ENCODE measurements at places on chromosomes 6 and 20. TPM values are rescaled to one million over a fixed set of nuclear protein-coding genes. Genes with fewer than 3 reads are reported as not detected.

DNA sequence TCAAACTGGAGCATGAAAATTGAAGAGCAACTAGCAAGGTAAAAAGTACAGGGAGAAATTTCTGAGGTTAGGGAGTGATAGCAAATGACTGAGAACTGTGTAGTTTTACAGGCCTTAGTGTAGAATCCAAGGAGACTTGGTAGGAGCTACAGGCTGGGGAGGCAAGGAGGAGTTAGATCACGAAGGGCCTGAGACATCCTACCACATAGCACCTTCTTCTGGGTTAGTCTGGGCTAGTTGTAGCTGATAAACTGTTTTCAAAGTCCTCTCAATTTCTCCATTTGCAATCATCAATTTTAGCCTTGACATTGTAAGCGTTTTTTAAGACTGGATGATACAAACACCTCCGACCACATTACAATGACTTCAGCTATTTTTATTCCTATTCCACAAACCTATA is 209.7 kb downstream of the TMEM200A start:
- H3K36me3 ChIP-seq, result no peaks in the 10 kb centered on the region
- no peak overlapping the region for H3K4me3 ChIP-seq
- H3K27ac ChIP-seq, result no peak overlapping the region
- no peak for DNase-seq
- H3K4me1 ChIP-seq, result no peaks in the 10 kb centered on the region
- no peaks in the 10 kb centered on the region for H3K27me3 ChIP-seq

- no peak overlapping the region for H3K4me3 ChIP-seq
- H3K36me3 ChIP-seq, result no peaks in the 10 kb centered on the region
- no peaks in the 10 kb centered on the region for H3K27me3 ChIP-seq
- DNase-seq, result no peak
Observed at GRCh38 chr6:108739496-108740330, 108.5 kb upstream of the ARMC2 start.

- no peak for DNase-seq
- no peaks in the 10 kb centered on the region for H3K27me3 ChIP-seq
- no peaks in the 10 kb centered on the region for H3K4me1 ChIP-seq
- H3K27ac ChIP-seq, result no peak overlapping the region
- H3K4me3 ChIP-seq, result no peak overlapping the region
Observed at GRCh38 chr6:7953753-7954152, 43.2 kb upstream of the TXNDC5 start.

DNA sequence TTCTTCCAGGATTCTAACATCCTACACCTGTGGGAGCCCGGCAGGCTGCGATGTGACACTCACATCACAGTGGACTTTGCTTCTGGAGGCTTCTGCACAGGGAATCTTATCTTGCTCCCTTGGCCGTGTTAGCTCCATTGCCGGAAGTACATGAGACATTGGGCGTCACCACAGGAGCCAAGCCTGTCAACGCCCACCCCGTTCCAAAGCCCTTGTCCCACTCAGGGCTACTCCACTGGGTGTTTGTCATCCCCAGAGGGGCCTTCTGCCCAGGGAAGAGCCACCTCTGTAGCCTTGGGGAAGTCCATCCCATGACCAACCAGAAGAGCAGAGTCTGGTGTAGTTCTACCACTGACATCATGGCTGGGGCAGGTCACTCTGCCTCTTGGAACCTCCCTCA is 1.7 kb downstream of the RAB44 start:
- no peak for DNase-seq
- no peaks in the 10 kb centered on the region for H3K4me1 ChIP-seq
- no peak overlapping the region for H3K4me3 ChIP-seq
- no peaks in the 10 kb centered on the region for H3K36me3 ChIP-seq
- no peaks in the 10 kb centered on the region for H3K27me3 ChIP-seq

GRCh38 chr20:13291157-13291556 is 70.1 kb downstream of the ISM1 start:
- no peak overlapping the region for H3K27ac ChIP-seq
- DNase-seq, result no peak
- no peaks in the 10 kb centered on the region for H3K27me3 ChIP-seq
- H3K36me3 ChIP-seq, result no peaks in the 10 kb centered on the region
- H3K4me3 ChIP-seq, result no peak overlapping the region

- no peak overlapping the region for H3K27ac ChIP-seq
- no peak overlapping the region for H3K4me3 ChIP-seq
- H3K4me1 ChIP-seq, result peaks cover 9% of the 10 kb centered on the region
- H3K27me3 ChIP-seq, result no peaks in the 10 kb centered on the region
- DNase-seq, result no peak
Observed at GRCh38 chr6:127191716-127192115, 73.2 kb downstream of the RSPO3 start.

DNA sequence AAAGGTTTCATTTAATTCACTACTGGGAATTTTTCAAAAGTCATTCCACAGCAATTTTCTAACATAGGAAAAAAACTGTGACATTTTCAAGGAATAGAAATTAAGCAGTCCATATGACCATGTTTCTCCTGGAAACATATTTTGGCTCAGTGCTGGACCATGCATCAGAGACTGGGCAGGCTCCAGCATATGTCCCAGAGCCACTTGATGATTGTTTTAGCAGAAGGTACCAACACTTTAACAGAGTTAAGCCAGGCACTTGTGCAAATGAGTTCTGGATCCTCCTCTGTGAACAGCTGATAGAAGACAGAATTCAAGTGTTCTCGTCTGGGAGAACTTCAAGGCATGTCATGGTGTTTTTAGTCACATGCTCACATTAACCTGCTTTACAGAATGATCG is 516.3 kb downstream of the COL12A1 start:
- DNase-seq, result no peak
- no peaks in the 10 kb centered on the region for H3K36me3 ChIP-seq
- no peaks in the 10 kb centered on the region for H3K4me1 ChIP-seq
- no peak overlapping the region for H3K4me3 ChIP-seq
- no peaks in the 10 kb centered on the region for H3K27me3 ChIP-seq

- DNase-seq, result no peak
- no peaks in the 10 kb centered on the region for H3K36me3 ChIP-seq
- no peaks in the 10 kb centered on the region for H3K4me1 ChIP-seq
- H3K4me3 ChIP-seq, result no peak overlapping the region
- H3K27ac ChIP-seq, result no peak overlapping the region
- no peaks in the 10 kb centered on the region for H3K27me3 ChIP-seq
Observed at GRCh38 chr6:100415768-100416167, 49.0 kb downstream of the SIM1 start.

- peaks cover 6% of the 10 kb centered on the region for H3K4me1 ChIP-seq
- no peak overlapping the region for H3K27ac ChIP-seq
- H3K36me3 ChIP-seq, result no peaks in the 10 kb centered on the region
Observed at GRCh38 chr6:157488058-157488457, 107.1 kb downstream of the ZDHHC14 start.

Gene FOXA2
- total RNA-seq, result not detected

Gene OPRM1
- total RNA-seq, result not detected

Gene SPTLC3
- 8.4 TPM for total RNA-seq

Gene TNXB
- total RNA-seq, result 56.9 TPM

Gene HLA-DPB1
- 39.4 TPM for total RNA-seq

Gene HDGFL1
- total RNA-seq, result not detected

Gene CRISP3
- total RNA-seq, result not detected
